Naive thymus-derived CD4-positive, alpha-beta T cell (primary cell): ENCODE measurements at places on chromosomes 7 and 10. TPM values are rescaled to one million over a fixed set of nuclear protein-coding genes. Genes with fewer than 3 reads are reported as not detected.

DNA sequence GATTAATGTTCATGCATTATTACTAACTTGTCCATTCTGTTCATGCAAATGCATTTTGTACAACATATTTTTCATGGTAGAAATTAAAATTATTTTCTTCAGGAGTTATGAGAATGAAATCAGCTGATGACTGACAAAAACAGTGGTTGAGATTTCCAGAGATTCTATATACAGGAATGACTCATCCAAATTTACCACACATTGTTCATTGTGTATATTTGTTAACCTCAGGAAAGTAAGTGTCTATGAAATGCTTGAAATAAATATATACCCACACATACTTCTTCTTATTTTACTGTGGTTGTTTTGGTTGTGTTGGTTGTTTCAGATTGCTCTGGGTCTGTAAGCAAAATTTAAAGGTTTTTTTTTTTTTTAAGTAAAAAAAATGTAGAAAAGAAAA lies 108.1 kb upstream of the SP8 start:
- no peak for DNase-seq
- H3K4me3 ChIP-seq = no peak overlapping the region
- H3K4me1 ChIP-seq = no peaks in the 10 kb centered on the region
- H3K27me3 ChIP-seq = no peaks in the 10 kb centered on the region
- no peaks in the 10 kb centered on the region for H3K36me3 ChIP-seq

DNA sequence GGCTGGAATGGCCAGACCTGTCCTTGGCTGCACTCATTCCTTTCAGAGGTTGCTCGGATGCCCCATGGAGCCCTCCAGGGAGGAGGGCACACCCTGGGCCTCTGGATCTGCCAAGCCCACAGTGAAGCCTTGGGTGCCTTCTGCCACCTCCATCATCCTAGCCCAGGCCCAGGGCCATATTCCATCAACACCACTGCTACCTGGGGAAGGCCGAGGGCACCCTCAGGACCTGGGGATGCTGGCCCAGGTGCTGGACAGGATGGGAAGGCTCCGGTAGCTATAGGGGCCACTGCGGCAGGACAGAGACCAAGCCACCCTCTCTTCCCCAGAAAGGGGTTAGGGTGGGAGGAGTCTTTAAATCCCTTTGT lies 810 bp downstream of the OPN4 start:
- H3K4me3 ChIP-seq = no peak overlapping the region
- H3K4me1 ChIP-seq = no peaks in the 10 kb centered on the region
- DNase-seq = no peak
- no peaks in the 10 kb centered on the region for H3K36me3 ChIP-seq
- H3K27ac ChIP-seq = no peak overlapping the region

- no peak for DNase-seq
- H3K4me3 ChIP-seq = no peak overlapping the region
- H3K36me3 ChIP-seq = no peaks in the 10 kb centered on the region
- H3K4me1 ChIP-seq = no peaks in the 10 kb centered on the region
Measured at GRCh38 chr10:119006451-119007210, 22.9 kb upstream of the NANOS1 start.

CLDN4 gene
- total RNA-seq = not detected

TMEM213 gene
- not detected for total RNA-seq

GRCh38 chr7:147861058-147861716 lies 729.4 kb upstream of the C7orf33 start:
- H3K4me3 ChIP-seq = no peak overlapping the region
- DNase-seq = no peak
- no peaks in the 10 kb centered on the region for H3K36me3 ChIP-seq
- no peak overlapping the region for H3K27ac ChIP-seq
- no peaks in the 10 kb centered on the region for H3K27me3 ChIP-seq

LIPM gene
- total RNA-seq = not detected

- DNase-seq = no peak
- H3K27ac ChIP-seq = no peak overlapping the region
Measured at GRCh38 chr7:123622660-123623386, 21.2 kb downstream of the ASB15 start.

MOSPD3 gene
- 54.9 and 57.8 TPM in 2 replicates for total RNA-seq

TWIST1 gene
- total RNA-seq = 3.4 and 3.5 TPM in 2 replicates

- no peak for DNase-seq
- H3K4me1 ChIP-seq = no peaks in the 10 kb centered on the region
- no peaks in the 10 kb centered on the region for H3K36me3 ChIP-seq
- no peak overlapping the region for H3K27ac ChIP-seq
- H3K4me3 ChIP-seq = no peak overlapping the region
Measured at GRCh38 chr10:68517188-68517587, 10.1 kb downstream of the SLC25A16 start.

DNA sequence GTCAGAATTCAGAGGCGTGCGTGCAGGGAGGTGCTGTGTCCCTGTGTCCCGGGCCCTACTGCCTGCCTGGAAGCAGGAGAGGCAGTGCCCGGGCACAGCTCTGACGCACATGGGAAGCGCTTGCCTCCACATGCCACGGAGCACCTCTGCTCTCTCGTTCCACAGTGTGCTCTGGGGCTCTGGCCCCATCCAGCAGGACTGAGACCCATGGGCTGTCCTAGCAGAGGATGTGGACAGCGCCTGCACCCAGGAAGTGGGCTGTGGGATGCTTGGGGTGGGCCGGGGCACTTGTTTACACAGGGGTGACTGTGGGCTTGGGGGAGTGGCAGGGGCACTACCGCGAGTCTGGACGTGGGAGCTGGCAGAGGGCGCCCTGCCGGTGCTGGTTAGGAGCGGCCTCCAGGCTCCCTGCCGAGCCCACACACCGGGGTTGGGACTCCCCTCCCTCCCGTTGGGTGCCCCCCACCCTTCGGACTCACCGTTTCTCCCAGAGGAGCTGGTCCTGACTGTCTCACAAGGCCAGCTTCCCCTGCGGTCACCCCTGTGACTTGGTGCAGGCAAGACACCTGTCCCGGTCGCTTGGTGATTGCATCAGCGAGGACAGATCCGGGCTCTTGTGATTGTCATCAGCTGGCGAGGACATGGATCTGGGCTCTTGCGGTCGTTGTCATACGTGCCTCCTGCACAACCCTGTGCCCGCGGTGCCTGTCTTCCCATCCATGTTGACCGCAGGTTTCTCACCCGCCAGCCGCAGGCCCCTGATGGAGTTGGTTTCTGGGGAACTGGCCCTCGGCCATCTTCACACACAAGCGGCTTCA lies 83.1 kb downstream of the NKX6-2 start:
- H3K27ac ChIP-seq = no peak overlapping the region
- no peak overlapping the region for H3K4me3 ChIP-seq
- no peaks in the 10 kb centered on the region for H3K36me3 ChIP-seq
- H3K27me3 ChIP-seq = no peaks in the 10 kb centered on the region
- no peaks in the 10 kb centered on the region for H3K4me1 ChIP-seq

PPP1R9A gene
- not detected for total RNA-seq

- no peaks in the 10 kb centered on the region for H3K27me3 ChIP-seq
- no peak for DNase-seq
- no peak overlapping the region for H3K27ac ChIP-seq
- H3K4me1 ChIP-seq = no peaks in the 10 kb centered on the region
Measured at GRCh38 chr7:129452589-129453231, 18.5 kb downstream of the STRIP2 start.

DNA sequence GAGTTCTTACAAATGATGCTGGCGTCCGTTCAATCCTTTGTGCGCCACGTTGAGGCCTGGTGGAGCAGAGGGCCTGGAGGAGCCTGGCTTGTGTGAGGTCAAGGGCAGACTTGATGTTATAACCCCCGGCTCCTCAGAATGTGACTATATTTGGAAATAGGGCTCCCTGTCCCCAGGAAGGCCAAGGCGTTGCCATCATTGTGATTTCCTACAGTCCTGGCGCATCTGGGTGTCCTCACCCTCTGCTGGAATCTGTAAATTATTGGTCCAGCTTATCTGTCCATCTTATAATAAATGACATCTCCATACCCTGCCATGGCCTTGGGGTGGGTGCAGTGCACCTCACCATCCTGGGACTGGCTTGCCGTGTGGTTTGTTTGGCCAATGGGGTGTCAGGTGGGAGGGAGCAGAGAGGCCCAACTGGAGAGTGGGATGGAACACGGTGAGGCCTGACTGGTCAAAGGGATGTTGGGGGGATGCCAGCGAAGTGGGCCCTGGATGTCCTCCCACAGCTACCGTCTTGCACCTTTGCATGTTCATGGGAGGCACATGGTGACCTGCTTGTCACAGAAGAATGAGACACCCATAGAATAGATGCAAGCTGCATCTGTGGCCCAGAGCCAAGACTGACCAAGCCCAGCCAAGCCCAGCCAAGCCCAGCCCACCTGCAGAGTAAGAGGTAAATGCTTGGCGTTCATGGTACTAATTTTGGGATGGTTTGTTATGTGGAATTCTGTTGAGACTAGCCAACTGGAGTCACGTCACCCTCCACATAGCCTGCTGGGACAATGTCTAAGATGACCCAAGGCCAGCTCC lies 11.1 kb upstream of the LRRC27 start:
- H3K36me3 ChIP-seq = peaks cover 6% of the 10 kb centered on the region
- DNase-seq = no peak
- no peaks in the 10 kb centered on the region for H3K4me1 ChIP-seq

GRCh38 chr10:13329565-13329964 lies 18.5 kb downstream of the SEPHS1 start:
- DNase-seq = no peak
- H3K4me3 ChIP-seq = no peak overlapping the region
- H3K36me3 ChIP-seq = peaks cover 75% of the 10 kb centered on the region
- no peaks in the 10 kb centered on the region for H3K27me3 ChIP-seq
- H3K4me1 ChIP-seq = no peaks in the 10 kb centered on the region

- no peaks in the 10 kb centered on the region for H3K4me1 ChIP-seq
- no peaks in the 10 kb centered on the region for H3K27me3 ChIP-seq
- no peak overlapping the region for H3K4me3 ChIP-seq
- DNase-seq = no peak
- H3K36me3 ChIP-seq = no peaks in the 10 kb centered on the region
- H3K27ac ChIP-seq = no peak overlapping the region
Measured at GRCh38 chr7:69776611-69777010, 178.3 kb downstream of the AUTS2 start.

- H3K27me3 ChIP-seq = no peaks in the 10 kb centered on the region
- no peak for DNase-seq
- H3K4me1 ChIP-seq = no peaks in the 10 kb centered on the region
- H3K4me3 ChIP-seq = no peak overlapping the region
- no peaks in the 10 kb centered on the region for H3K36me3 ChIP-seq
Measured at GRCh38 chr10:93867525-93867924, 26.3 kb upstream of the SLC35G1 start.

- H3K4me3 ChIP-seq = no peak overlapping the region
- no peak for DNase-seq
- no peak overlapping the region for H3K27ac ChIP-seq
- H3K27me3 ChIP-seq = no peaks in the 10 kb centered on the region
- H3K4me1 ChIP-seq = no peaks in the 10 kb centered on the region
Measured at GRCh38 chr7:114711241-114711640, 210.7 kb upstream of the MDFIC start.

ST7 gene
- total RNA-seq = 6.4 TPM

DGKI gene
- not detected for total RNA-seq

NANOS1 gene
- 0.24 and 0.71 TPM in 2 replicates for total RNA-seq

AKR1C8 gene
- total RNA-seq = 1.8 TPM

SDHAF3 gene
- total RNA-seq = 9.2 TPM

DNA sequence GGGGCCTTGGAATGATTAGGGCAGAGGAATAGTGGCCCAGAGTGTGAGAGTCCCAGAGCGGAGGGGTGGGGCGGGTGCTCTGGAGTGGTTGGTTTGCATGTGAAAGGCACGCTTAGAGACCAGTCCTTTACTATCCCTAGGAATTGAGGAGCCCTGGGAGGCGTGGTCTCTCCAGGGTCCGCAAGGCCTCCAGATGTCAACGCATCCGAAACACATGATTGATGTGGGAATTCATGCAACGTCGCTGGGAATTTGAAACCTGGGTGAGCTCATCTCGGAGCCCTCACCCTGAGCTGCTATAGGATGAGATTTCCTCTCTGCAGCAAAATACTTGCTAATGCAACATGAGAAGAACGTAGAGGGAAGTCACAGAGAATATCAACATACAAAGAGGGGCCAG lies 51.2 kb downstream of the NPTX2 start:
- no peak overlapping the region for H3K27ac ChIP-seq
- H3K36me3 ChIP-seq = no peaks in the 10 kb centered on the region
- H3K4me1 ChIP-seq = no peaks in the 10 kb centered on the region
- H3K4me3 ChIP-seq = no peak overlapping the region

PSMA2 gene
- 140 and 144 TPM in 2 replicates for total RNA-seq

DNA sequence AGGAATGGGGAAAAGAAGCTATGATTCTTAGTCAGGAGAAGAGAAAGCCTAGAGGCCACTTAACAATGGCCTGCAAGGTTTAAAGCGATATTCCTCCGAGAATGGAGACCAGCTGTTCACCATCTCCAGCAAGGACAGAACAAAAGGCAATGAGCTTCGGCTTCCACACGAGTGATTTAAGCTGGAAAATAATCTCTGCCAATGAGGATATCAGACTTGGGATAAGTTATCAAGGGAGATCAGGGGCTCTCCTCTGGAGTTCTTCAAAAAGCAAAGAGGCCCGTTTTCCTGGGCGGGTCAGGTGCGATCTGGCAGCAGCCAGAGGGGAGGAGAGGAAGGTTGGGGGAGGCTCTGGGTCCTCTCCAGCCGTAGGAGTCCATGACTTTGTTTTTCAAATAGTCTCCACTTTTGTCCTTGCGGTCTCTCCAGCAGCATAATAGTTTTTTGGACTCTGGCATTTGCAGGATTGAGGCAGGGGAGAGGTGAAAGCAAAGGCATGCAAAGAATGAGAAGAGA lies 211.3 kb downstream of the SKIDA1 start:
- no peak overlapping the region for H3K27ac ChIP-seq
- no peak overlapping the region for H3K4me3 ChIP-seq
- no peaks in the 10 kb centered on the region for H3K36me3 ChIP-seq
- no peaks in the 10 kb centered on the region for H3K27me3 ChIP-seq

GRCh38 chr10:70583669-70584037 lies 18.9 kb downstream of the PRF1 start:
- DNase-seq = no peak
- no peak overlapping the region for H3K27ac ChIP-seq
- no peaks in the 10 kb centered on the region for H3K36me3 ChIP-seq
- no peak overlapping the region for H3K4me3 ChIP-seq
- H3K27me3 ChIP-seq = no peaks in the 10 kb centered on the region

GRCh38 chr7:33640741-33641140 lies 264.6 kb upstream of the BMPER start:
- H3K4me3 ChIP-seq = no peak overlapping the region
- H3K27me3 ChIP-seq = no peaks in the 10 kb centered on the region
- H3K27ac ChIP-seq = no peak overlapping the region
- no peaks in the 10 kb centered on the region for H3K36me3 ChIP-seq
- H3K4me1 ChIP-seq = no peaks in the 10 kb centered on the region

DNA sequence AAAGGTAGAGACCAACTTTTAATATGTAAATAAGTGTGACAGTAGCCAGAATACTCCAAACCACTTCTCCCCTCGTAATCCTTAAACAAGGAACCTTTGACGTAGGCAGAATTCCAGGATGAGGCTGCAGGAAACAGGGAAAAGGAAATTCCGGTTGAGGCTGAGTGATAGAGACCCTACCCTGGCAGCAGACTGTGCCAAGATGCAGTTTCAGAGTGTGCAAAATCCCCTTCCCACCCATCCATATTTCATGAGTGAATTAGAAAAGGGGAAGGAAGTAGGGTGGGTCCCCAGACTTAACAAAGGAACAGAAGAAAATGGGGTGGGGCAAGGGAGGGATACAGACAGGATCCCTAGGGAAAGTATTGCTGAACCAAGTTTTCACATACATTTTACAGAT lies 143.0 kb downstream of the RAPGEF5 start:
- H3K4me1 ChIP-seq = no peaks in the 10 kb centered on the region
- H3K27ac ChIP-seq = no peak overlapping the region
- no peak for DNase-seq
- no peaks in the 10 kb centered on the region for H3K27me3 ChIP-seq
- H3K4me3 ChIP-seq = no peak overlapping the region
